ENCODE measurements at places on chromosomes 3 and 15.

- no peak for DNase-seq
Observed at GRCh38 chr3:194001-194400, 2.6 kb upstream of the CHL1 start.

DNA sequence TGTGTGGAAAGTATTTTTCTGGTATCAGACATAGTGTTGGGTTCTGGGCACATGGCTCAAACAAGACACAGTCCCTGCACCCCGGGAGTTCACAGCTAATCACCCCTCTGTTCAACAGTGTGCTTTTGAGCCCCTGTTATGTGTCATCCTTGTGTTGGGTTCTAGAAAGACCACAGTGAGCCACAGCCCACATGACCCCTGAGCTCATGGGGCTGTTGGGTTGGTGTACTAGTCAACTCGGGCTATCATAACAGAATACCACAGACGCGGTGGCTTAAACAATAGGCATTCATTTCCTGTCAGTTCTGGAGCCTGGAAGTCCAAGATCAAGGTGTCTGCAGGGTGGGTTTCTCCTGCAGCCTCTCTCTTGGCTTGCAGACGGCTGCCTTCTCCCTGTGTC is 100.0 kb downstream of the DNAJB8 start:
- no peak for DNase-seq

DNA sequence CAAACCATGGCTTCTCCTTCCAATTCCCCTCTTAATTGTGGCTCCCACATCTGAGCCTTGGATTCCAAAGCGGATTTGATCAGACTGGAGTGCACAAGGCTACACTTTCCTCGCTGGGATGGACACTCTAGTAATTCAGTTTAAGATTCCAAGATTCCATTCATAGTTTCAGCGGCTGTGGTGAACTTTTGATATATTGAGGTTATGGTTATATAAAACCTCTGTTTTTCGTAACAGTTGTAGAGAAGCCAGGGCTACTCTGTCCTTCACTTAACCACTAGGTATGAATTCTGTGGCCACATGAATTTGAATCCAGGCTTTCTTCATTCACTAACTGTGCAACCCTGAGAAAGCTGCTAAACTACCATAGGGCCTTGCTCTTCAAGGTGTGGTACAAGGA is 67.9 kb upstream of the KY start:
- no peak for DNase-seq

DNA sequence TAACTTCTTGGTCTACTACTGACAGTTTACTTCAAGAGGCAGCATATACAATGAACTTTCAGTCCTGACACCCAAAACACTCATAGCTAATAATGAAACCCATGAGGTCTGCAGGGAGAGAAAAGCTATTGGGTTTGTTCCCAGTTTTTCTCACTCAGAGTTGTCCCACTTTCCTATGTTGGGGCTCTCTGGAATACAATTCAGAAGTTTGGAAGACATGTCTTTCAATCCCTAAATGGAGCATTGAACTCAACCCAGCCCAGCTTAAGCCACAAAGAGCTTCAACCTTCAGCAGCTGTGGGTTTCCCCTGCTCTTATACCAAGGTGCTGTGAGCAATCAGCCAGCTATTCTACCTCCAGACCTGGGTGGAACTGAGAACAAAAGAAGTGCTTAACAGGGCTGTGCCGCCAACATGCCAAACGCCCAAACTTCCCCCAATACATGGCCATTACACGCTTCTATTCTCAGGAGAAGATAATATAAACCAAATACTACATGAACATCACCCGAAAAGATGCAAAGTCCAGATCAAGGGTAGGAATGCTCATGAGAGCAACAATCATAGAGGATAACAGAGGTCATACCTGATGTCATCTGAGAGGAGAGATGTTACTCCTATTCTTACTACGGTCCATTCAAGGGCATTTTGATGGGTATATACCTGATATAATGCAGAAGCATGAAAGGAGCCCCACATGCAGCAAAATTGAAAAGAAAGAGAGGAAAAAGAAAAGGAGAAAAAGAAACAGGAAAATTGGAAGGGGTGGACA is 131.2 kb upstream of the TGFBR2 start:
- DNase-seq: no peak

DNA sequence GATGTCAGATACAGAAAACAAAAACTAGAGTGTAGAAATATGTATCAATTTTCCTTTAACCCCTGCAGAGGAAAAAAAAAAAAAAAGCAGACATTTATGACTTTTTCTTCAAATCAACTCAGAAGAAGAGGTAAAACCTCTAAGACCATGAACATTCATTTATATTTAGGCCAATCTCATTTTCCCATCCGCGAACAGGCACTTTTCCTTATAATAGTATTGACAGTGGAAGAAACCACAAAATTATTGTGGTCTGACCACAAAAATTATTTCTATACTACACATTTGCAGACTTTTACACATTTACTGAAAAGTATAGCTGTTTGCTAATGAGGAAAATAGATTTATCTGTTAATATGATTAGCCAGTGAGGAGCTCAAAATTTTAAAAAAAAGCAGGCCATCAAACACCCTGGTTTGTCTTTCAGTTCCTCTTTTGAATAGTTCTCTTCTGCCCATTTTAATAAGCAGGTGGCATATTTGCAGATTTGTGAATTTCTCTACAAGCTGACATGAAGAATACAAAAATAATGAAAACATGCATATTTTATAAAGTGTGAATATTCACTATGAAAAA is 5.7 kb downstream of the OSBPL11 start:
- DNase-seq: no peak

GRCh38 chr3:97871801-97872524 is 50.2 kb downstream of the CRYBG3 start:
- no peak for DNase-seq

GRCh38 chr3:167843886-167844285 is 108.4 kb downstream of the SERPINI1 start:
- DNase-seq: no peak

DNA sequence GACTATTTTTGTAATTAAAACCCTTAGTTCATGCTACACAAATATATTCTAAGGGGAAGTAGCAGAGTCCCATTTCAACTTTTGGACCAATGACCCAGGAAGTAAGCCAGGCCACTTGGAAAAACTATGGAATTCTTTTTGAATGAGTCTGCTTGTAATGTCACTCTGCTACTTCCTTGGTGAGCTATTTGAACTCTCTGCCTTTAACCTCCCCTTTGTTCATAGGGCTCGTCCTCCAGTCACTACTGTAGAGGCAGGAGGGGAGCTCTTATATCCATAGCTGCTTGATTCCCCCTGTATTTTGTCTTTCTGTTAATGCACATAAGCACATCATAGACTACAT is 119.6 kb downstream of the UACA start:
- no peak for DNase-seq

DNA sequence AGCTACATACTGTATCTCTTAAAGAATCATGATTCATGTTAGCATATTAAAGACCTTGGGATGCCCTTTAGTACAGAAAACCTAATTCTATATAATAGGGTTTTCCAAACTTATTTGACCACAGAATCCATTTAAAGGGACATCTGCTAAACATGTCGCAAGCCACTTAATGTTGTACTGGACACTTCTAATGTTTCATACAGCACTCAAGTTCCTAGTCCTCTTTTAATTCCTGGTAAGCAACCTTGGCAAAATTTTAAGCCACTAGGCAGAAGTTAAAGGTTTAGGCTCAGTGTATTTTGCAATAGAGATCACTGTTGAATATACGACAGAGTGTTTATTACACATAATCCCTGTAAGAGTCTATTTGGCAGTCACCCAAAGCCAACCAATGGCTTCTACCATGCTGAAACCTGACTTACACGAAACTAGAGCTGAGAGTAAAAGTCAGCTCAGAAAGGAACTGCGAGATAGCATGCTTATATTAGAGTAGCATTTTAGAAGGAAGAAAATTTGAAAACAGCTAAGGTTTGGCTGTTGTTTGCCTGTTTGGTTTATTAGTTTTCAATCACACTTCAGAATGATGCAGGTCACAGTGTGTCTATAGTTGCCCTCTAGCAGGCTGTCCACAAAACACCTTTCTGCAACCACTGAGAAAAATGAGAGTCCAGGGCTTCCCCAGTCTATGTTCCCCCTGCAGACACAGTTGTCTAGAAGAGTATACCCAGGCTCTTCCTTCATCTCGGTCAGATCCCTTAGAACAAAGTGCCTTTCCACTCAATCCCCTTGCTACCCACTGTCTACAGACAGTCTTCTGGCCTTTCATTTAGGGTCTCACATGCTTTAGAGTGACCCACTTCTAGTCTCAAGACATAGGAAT is 104.4 kb downstream of the FMN1 start:
- no peak for DNase-seq

DNA sequence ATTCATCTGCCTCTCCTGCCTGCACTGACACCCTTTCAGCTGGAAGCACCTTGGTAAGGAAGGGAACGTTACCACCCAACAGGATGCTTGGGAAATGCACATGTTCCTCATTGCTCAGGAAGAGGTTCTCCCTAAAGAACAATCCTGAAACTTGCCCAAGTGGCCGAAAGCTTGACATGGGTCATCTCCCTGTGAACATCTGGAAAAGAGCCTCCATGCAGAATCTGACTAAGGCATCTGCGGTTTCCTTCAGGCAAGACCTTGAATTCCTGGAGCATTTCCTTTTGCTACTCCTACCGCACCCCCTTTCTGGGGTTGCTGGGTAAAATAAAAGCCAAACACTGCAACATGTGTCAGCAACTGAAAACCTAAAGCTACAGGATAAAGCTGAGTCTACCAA is 68.7 kb upstream of the SNRK start:
- no peak for DNase-seq

DNA sequence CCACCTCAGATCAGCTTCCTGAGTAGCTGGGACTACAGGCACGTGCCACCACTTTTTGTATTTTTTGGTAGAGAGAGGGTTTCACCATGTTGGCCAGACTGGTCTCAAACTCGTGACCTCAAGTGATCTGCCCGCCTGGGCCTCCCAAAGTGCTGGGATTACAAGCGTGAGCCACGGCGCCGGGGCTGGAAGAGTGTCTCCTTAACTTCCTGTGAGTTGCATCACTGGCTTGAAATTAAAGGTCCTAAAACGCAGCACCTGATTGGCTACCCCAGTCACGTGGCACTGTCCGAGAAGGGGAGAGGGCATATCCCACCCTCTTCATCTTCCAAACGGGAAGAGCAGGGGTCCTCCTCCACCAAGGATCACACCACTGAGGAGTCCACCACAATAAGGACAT is 5.5 kb upstream of the FAM174B start:
- DNase-seq: no peak

DNA sequence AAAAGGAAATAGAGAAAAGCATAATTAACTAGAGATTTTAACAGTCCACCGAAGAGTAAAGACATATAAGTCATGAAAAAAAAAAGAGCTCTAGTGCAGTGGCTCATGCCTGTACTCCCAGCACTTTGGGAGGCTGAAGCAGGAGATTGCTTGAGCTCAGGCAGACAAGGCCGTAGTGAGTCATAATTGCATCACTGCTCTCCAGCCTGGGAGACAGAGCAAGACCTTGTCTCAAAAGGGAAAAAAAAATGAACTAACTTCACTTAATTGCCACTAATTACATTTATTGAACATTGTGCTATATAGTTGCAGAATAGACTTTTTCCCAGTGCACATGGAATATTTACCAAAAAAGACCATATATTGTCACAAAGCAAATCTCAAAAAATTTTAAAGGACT is 221.8 kb downstream of the CBLB start:
- peak; percentile 35 for DNase-seq

DNA sequence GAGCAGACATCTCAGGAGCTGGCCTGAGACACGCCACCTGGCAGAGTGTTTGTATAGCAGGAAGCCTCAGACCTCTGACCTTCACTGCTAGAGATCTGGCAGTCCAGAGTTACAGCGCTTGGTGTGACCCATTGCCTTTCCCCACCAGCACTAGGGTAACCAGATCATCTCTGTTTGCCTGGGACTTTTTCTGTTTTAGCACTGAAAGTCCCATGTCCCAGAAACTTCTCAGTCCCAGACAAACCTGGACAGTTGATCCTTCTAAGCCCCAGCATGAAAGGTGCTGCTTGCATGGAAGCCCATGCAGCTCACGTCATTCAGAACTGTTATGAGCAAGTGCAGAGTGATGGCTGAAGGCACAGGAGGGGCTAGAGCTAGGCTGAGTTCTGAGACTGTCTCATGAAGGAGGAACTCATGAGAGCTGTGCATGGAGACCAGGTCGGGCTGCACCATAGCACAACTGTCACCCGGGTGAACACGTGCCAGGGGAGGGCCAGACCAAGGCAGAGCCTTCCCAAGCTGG is 18.2 kb upstream of the AHSG start:
- peak; percentile 12 for DNase-seq

All from NCI-H146 (cell line).